ENCODE measurements at places on chromosomes 5 and 9.

DNA sequence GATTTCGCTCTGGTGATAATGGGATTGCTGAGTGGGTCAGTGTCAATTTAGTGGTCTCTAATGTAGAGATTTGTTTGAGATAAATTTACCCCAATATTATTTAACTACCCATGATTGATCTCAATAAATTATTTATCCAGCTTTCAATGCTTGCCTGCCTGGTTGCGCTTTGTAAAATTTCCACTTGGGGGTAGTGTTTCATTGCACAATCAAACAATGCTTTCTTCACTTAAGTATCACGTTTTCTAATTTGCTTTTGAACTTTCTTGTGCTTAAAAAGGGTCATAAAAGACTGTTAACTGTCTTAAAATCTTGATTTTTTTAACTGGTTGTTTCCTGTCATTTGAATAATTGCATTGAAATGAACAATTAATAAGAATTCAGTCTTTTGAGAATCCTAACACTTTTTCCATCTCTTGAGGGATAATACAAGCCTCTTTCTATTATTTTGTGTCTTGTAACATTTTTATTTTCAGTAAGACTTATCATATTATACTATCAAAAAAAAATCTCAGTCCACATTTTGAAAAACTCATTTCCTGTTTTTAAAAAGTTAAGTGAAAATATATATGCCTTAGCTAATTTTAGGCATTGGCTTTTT, 18.7 kb downstream of the HSD17B4 start:
- no peak for DNase-seq

DNA sequence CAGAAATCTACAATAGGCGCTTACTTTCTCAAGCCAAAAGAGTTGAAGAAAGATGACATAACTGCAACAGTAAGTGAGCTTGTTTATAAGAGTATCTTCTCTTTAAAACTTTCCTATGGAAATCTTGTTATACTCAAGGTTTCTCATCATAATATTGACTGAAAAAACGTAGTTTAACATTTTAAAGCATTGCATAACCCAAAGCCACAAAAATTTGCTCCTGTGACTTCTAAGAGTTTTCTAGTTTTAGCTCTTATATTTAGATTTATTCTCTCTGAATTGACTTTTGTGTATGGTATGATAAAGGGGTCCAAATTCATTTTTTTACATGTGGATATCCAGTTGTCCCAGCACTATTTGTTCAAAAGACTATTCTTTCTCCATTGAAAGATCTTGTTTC, 15.2 kb downstream of the WDR36 start:
- DNase-seq = no peak

DNA sequence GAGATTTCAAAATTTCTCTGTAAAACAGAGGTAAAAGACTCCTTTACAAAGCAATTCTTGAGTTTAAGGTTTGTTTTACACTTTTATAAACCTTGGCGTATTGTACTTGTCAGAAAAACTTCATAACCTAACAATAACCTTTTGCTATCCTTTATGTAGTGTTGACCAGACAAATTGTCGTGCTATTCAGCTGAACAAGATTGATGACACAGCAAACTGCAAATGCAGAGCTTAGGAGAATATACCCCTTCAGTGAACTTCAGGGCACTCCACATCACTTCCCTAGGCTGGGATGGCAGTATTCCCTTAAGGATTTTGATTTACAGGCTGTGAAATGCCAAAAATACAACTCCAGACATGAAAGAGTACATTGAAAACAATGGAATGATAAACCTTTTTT, 89.2 kb upstream of the CDH18 start:
- no peak for DNase-seq

DNA sequence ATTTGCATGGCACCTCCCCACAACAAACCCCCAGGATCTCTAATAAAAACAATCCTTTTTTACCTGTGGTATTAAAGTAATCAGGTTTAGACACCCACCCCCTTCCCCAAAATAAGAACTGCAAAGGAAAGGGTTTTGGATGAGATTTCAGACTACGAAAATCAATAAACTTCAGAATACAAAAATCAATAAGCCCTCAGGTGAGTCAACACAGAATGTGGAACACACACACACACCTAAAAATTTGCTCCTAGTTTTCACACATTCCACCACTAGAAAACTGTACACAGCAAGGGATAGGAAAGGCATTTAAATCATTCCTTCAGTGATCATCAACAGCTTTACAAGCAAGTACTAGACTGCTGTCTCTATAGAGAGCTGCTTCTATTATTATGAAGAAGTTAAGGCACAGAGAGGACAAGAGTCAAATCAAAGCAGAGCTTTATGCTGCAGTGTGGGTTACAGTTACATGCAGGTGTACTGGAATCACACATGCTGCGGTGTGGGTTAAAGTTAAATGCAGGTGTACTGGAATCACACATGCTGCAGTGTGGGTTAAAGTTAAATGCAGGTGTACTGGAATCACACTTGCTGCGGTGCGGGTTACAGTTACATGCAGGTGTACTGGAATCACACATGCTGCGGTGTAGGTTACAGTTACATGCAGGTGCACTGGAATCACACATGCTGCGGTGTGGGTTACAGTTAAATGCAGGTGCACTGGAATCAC, 36.3 kb downstream of the PFDN1 start:
- no peak for DNase-seq

DNA sequence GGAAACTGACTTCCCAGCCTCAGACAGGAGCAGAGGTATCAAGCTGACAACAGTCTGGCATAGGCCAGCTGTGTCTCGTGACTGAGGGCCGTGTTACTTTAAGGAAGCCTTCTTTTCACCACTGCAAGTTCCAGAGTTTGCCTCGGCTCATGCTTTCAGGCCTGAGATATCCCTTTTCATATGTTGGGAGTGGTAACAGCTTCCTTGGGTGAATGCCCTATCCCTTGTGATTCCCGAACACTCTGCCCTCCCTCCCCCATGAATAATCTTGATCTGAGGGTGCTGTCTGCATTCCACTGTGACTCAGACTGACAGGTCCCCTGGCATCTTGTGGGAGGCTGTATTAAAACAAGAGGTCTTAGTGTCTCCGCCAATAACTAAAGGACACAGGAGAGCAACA, 49.7 kb upstream of the ARL15 start:
- no peak for DNase-seq

DNA sequence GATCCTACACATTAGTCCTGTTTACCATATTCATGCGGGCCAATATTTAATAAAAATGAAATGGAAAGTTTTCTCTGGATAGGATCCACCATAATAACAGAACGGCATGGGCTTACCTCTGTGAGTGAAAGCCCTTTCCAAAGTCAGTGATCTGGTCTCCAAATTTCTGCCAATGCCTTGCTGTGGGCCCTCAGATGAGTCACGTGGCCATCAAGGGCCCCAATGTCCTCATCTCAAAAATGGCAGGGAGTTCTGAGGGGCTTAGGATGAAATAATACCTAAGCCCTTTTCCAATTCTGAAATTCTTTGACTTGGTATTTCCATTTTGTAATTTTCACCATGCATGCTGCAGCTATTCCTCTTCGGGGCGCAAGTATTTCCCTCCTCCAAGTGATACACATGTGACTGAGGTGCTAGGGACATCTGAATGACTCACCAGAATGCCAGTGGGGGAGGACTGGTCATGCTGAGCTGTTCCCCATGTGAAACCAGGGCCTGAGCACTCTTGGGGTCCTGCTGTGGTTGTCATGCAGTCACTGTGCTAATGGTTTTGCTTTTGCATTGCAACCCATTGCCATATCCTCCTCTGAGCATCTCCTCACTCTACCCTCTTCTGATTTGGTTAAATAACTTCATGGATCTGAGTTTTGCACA, 35.0 kb downstream of the ITK start:
- no peak for DNase-seq

- DNase-seq = no peak
Observed at GRCh38 chr9:97980918-97981845, 2.0 kb upstream of the ANP32B start.

GRCh38 chr5:56763711-56764466, 51.5 kb upstream of the MAP3K1 start:
- DNase-seq = no peak

DNA sequence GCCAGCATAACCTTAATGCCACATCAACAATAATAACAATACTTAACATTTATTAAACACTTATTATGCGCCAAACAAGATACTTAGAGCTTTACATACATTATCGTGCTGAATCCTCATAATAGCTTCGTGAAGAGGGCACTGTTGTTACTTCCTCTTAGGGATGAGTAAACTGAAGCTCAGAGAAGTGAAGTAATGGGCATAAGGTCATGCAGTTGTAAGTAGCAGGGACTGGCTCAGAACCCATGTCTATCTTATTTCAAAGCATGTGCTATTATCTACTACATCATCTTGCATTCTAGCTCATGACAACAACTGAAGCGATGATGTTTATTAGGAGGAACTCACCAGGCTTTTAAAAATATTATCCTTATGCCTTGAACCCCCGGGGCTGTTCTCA, 34.9 kb upstream of the PPP3R2 start:
- DNase-seq = no peak

DNA sequence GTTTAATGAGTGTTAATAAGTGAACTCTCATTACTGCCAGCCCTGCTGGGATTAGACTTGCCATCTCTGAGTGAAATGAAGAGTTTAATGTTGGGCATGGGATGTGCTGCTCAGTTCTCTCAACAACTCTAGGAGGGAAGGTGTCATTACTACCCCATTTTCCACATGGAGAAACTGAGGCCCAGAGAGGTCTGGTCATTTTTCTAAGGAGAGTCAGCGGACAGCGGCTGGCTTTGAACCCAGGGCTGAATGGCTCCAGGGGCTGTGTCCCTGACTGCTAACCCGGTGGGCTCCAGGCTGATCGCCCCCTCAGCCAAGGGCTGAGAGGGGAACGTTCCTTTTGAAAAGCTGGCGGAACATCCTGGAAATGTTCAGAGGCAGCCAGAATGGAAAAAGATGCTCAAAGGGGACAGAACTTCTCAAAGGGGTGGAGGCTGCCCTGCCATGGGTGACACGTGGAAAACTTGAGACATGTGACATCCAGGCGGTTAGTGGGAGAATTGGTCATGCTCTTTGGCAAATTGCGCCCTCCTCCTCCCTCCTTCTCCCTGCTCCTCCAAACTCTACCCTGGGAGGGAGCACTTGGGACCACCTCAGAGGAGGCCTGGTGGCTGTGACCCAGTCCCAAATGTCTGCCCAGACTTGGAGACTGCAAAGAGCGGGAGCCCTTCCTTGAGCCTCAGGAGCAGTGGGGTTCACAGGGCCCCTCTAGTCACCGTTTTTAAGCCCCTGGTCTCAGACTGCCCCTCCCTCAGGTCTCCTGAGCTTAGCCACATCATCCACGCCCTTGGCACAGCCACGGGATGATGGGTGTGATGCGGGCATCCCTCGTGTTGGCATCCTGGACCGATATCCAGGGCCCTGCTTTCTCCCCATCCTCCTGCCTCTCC, 28.7 kb downstream of the DNM1 start:
- no peak for DNase-seq

- DNase-seq = no peak
Observed at GRCh38 chr5:177300951-177301350, 2.6 kb downstream of the RAB24 start.

- no peak for DNase-seq
Observed at GRCh38 chr9:25570802-25571201, 107.4 kb downstream of the TUSC1 start.

DNA sequence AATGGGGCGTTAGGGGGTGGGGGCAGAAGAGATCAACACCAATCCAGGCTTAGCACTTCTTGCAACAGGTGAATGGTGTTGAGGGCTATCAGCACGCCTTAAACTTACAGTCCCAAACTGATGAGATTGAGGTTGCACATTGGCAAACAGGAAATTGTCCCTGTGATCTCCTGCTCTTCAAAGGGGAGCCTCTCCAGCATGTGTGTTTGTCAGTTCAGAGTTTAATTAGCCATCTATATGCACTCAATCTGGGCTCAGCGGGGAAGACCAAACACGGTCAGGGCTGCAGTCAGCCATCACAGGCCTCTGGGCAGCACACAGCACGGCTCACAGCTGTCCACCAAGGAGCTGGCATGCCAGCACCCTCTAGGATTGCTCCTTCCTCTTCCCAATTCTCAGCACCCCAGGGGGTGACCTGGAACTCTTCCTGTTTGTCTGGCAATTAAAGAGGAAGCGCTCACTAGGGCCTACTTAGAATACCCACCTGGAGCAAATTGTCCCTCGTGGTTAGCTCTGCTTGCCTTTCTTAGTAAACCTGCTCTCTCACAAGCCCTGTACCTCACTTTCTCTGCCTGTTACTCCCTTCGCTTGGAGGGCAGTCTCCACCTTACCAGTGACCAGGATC, 217.4 kb downstream of the SLIT3 start:
- DNase-seq = no peak

DNA sequence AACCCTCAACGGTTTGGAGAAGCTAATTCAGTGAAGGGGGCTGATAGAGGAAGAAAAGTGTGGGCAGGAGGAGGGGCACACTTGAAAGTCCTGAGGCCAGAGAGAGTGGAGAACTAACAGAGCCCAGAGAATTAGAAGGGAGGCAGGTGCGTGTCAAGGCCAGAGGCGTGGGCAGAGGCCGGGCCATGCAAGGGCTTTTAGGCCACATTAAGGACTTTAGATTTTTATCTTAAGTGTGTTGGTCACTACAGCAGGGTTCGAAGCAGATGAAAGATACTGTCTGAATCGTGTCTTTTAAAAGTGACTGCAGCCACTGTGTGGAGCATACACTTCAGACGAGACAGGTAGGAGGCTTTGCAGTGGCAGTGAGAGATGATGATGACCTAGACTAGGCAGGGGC, 6.7 kb downstream of the ADRA1B start:
- no peak for DNase-seq

- DNase-seq = no peak
Observed at GRCh38 chr5:166088389-166089039, 2202.9 kb upstream of the WWC1 start.

DNA sequence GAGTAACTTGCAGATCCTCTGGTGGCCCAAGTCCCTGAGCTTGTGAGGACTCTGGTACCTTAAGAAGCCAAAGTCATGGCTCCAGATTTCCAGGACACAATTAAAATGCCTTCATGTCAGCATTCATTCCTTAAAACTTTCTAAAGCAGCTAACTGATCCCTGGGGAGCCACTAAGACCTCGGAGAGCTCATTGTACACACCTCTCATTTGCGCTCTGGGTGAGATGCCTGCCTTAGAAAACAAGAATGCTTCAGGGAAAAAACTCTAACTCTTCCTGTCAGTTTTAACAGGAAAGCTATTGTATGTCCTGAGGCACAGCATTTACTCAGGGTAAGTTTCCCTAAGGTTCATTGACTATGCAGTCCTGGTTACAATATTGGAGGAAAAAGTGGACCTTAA, 285.0 kb downstream of the EFNA5 start:
- DNase-seq = no peak

DNA sequence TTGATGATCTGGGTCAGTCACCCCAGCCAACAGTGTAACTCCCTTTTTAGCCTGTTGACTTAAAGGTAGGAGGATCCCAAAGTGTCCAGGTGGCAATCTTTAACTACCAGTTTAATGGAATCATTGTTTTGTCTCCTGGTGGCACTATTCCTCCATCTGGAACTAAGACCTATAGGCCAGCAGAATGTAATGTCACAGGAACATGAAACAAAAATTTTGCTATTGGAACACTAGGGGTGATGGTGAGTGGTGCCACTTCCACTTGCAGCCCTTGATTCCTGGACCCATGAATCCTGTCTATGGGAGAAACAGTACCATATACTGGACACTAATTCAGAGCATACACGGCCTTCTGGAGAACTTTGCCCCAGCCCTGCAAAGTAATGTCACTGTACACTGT, 219.5 kb upstream of the RASA1 start:
- DNase-seq = no peak

- no peak for DNase-seq
Observed at GRCh38 chr5:20445326-20445860, 457.4 kb upstream of the CDH18 start.

- no peak for DNase-seq
Observed at GRCh38 chr5:14445013-14445412, 136.6 kb upstream of the OTULINL start.

- no peak for DNase-seq
Observed at GRCh38 chr9:98428454-98428853, 173.0 kb upstream of the TBC1D2 start.

GRCh38 chr9:76180541-76180940, 213.7 kb downstream of the RFK start:
- DNase-seq = no peak
